ENCODE measurements at places on chromosomes 13 and 19.

GRCh38 chr13:48231080-48231479 lies 1.9 kb upstream of the ITM2B start:
- DNase-seq: no peak

DNA sequence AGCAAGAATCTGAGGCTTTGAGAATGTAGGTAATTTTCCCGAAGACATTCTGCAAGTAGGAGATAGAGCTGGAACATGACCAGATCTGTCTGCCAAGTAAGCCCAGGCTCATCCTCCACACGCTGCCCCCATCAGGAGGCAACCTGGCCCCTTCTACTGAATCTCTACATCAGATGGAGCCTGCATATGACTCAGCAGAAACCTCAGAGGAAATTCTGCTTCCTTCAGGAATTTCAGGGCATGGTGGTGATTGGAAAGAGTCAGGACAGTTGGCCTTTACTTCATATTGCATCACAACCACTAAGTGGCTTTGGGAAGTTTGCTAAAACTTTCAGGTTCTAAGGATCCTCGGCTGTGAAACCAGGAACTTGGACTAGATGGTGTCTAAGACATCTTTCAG lies 85.2 kb downstream of the LRRC63 start:
- DNase-seq: no peak

DNA sequence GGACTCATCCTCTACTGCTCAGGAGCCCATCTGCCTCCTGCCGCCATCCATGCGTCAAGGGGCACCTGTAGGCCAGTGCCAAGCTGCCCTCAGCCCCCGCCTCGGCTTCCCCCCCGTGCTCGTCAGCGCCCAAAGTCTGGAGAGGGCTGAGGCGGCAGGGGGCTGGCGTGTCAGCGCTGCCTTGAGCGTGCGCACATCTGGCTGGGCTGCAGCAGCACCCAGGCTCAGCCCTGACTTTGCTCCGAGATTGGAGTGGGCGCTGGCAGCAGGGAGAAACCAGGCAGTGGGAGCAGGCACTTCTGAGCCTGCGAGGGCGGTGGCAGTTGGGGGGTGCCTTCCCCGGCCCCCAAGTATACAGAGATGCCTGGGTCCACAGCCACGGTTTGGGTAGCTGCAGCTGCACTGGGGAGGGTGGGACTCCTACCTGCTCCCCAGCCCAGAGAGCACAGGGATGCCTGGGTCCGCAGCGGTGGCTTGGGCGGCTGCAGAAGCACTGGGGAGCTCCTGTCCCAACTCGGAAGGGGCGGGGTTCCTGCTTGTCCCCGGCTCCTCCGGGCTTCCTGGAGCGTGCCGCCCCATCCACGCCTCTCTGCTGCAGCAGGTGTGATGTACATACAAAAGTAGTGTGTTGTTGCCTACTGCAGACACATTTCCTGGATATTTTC lies 44.8 kb upstream of the LPAR6 start:
- DNase-seq: no peak

DNA sequence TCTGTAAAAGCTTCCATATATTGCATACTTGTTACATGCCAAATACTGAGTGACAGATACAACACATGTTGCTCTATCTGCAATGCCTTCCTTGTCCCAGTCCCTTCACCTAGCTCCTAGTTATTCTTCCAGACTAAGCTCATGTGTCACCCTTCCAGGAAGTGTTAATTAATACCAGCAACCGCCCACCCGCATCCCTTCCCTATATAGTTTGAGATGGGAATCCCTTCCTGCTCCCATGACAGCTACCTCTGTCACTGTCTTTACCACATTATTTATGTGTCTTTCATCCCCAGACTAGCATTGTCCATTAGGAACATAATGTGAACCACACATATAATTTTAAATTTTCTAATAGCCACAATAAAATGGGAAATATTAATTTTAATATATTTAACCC lies 49.5 kb upstream of the FRY start:
- no peak for DNase-seq

DNA sequence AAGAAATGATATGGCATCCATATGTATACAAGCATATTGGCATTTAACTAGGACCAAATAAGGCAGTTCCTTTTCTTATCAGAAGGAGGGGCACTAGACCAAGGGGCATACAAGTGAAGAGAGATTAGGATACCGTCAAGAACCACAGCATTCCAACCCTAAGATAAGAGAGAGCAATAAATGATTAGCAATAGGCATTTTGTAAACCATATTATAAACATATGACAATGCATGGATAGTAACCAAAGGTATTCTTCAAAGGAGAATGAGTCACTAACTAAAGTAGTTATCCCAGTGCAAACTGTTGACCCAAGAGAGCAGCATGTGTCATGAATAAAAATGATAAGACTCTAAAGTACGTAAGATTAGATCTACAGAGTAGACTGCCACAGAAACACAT lies 500.9 kb upstream of the HTR2A start:
- no peak for DNase-seq

GRCh38 chr13:45788011-45788410 lies 63.5 kb downstream of the SIAH3 start:
- no peak for DNase-seq

DNA sequence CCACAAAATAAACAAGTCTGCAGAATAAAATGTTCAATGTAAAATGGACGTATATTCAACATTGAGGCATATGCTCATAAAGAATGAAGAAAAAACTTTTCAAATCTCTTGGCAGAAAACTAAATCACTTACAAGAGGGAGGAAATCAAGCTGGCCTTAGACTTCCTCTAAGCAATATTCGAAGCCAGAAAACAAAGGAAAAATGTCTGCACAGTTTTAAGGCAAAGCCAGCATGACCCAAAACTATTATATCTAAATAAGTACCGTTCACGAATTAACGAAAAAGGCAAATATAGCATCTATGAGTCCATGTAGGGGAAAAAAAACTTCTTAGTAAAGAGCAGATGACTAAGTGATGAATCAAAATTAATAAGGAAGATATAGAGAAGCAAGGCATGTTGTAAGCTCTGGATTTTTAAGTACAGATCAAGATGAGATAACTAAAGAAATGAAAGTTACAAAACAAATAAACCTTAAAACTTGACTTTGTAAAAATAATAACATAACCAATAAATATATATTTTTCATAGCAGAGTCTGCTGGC lies 101.3 kb downstream of the KCNRG start:
- no peak for DNase-seq

DNA sequence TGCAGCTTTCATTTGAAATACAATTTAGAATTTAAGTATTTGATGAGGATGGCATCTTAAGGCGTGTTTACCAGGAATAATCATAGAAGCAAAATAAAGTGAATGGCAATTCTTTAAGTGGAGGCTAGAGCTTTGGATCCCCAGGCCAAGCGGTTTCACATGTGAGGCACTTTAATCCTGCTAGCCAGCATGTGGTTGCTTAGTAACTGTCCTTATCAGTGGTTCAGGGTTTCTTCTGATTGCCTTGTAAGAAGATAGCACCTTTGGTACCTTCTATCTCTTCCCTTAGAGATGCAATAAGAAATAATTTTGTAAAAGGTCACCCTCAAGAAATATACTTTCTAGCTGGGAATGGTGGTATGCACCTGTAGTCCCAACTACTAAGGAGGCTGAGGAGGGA lies 38.9 kb upstream of the SERP2 start:
- no peak for DNase-seq

DNA sequence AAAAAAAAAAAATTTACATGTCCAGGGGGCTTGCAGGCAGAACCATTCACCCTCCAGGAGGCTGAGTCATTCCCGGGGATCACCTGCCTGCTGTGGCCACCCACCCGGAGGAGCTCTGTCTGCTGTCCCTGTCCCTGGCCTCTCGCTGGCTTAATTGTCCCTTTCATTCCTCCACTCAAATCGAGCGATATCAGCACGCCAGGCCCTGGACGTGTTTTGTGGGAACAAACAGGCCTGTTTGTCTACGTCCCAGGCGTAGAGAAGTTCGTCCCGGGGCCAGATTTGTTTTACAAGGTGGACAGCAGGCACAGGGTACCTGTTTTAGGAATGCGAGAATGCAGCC lies 21.2 kb downstream of the SULT2B1 start:
- no peak for DNase-seq

All from activated CD8-positive, alpha-beta memory T cell treated with anti-CD3 and anti-CD28 coated beads for 4 hours (primary cell).